Activated CD8-positive, alpha-beta memory T cell treated with anti-CD3 and anti-CD28 coated beads for 48 hours (primary cell): ENCODE measurements at places on chromosomes 1 and 21.

DNA sequence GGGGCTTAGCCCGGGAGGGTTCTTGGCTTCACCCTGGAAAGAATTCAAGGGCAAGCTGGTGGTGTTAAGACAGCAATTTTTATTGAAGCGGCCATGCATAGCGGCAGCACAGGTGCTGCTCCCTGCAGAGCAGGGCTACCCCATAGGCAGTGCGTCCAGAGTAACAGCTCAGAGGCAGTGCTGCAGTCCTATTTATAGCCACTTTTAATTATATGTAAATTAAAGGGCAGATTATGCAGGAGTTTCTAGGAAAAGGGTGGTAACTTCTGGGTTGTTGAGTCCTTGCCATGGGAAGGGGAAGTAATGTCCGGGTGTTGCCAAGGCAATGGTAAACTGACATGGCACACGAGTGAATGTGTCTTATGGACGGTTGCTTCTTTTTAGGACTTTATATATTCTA is 57.0 kb downstream of the VPS26C start:
- DNase-seq = no peak

GRCh38 chr1:61087571-61087970 is 5.2 kb downstream of the NFIA start:
- no peak for DNase-seq

GRCh38 chr1:205042911-205043806 is at the start of gene CNTN2:
Gene CNTN2, plus strand, starts transcription at chr1:205043212. Its CDS starts 9,974 bp downstream, at chr1:205053186.
- DNase-seq = no peak

GRCh38 chr1:9406111-9406510 is 113.4 kb downstream of the SPSB1 start:
- DNase-seq = no peak

GRCh38 chr21:14453339-14454015 is 70.5 kb upstream of the HSPA13 start:
- DNase-seq = no peak

DNA sequence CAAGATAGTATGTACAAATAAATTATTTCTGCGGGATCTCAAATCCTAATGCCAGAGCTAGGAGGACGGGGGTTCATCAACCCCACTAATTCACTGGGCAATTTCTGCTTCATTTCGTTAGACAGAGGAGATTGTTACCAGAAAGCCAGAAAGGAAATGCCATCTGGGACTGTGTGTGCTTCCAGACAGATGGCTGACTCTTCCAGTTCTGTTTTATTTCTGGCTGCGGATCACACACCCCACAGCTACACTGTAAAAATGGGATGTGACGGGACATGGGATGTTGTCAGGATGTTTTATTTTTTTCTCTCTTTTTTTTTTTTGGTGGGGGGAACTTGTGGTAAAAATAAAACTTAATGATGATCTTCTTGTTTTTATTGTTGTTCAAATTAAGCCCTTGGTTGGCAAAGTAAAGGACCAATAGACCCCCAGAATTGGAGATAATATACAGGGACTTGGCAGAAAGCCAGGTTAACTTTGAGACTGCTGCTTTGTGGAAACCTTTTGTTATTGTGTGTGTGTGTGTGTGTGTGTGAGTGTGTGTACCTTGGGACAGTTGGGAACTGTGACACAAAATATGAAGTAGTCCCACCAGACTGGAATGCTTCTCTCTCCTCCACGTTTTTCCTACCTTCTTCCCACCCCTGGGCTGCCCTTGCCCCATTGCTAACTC is 114.5 kb downstream of the NUF2 start:
- no peak for DNase-seq

DNA sequence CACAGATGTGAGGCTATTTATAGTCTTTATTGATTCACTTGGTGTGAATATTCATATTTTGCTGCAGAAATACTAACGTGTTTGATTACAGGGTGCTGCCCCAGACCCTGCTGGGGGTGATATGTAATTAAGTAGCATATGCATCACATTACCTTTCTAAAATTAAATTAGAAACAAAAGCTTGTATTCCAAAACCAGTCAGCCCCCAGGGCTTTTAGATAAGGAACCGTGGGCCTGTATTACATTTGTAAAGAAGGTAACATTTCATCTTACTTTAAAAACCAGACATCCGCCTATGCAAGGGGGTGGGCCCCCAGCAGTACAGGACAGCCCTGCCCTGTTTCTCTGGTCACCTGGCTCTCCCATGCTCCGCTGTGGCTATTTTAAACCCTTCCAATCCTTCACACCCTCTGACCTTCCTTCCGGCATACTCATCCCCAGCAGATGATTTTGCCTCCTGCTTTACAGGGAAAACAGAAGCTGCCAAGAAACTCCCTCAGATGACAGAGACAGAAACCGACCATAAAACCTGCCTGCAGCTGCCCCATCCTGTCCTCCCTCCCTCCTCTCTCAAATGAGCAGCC is 22.0 kb upstream of the KCNC4 start:
- DNase-seq = no peak

- no peak for DNase-seq
Observed at GRCh38 chr1:222413436-222413835, 134.5 kb downstream of the HHIPL2 start.

DNA sequence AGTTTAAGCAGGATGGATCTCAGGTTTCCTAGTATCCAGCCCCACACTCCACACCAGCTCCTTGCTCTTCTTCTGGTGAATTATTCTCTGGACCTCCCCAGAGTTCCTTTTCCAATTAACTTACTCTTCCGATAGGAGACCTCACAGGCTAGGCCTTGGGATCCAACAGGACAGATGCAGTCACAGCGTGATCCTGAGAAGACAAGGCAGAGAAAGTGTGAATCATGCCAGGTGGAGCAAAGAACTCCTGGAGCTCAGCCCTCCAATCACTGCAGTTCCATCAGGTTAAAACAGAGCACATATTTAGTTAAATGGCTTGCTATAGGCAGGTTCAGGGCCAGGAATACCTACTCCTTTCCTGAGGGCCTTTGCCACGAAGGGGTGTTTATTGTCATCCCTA is 34.1 kb downstream of the C8B start:
- DNase-seq = no peak

- no peak for DNase-seq
Observed at GRCh38 chr1:51901151-51901550, 22.6 kb upstream of the NRDC start.

DNA sequence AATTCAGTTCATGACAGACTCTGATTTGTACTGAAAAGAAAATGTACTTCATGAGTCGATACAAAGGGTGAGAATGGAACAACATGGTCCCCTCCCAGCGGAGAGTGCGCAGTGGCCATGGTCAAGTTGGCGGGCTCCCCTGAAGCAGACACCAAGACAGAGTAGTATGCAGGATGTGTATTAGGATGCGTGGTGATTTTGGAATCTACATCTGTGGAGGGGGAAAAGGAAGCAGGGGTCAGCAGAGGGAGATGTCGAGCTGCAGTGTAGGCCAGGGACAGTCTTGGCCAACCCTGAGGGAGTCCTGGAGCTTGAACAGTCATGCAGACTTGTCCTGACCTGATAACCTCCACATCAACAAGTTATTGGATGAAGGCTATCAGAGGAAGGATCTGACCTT is 481.0 kb downstream of the OMA1 start:
- no peak for DNase-seq

DNA sequence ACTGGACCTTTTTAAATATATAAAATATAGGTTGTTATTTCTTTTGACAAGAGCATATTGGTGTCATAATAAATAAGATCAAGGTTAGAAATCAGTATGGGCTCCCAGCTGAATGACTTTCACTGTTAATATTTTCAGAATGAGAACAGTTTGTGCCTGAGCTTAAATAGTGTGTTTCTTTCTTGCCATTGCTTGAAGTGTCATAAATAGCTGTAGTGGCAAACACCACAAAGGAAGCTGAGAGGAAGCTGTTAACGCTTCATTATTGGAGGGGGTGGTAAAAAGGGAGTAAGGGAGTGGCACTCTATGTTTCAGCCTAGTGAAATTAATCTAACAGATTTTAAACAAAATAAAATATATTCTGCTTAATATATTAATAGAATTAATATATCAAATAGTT is 1089.8 kb upstream of the NCAM2 start:
- no peak for DNase-seq

GRCh38 chr1:241834733-241835377 is 13.1 kb upstream of the EXO1 start:
- DNase-seq = no peak

GRCh38 chr1:970242-970972 is 4.1 kb downstream of the PLEKHN1 start:
- no peak for DNase-seq

GRCh38 chr1:52599236-52599635 is 2.9 kb upstream of the GPX7 start:
- DNase-seq = no peak

GRCh38 chr1:21494196-21494595 is 15.0 kb upstream of the ALPL start:
- no peak for DNase-seq

- DNase-seq = no peak
Observed at GRCh38 chr21:38139380-38140168, 117.2 kb upstream of the KCNJ15 start.

- DNase-seq = no peak
Observed at GRCh38 chr1:150152182-150152536, 2.4 kb downstream of the PLEKHO1 start.

GRCh38 chr1:64530969-64531692 is 61.2 kb downstream of the CACHD1 start:
- DNase-seq = no peak

DNA sequence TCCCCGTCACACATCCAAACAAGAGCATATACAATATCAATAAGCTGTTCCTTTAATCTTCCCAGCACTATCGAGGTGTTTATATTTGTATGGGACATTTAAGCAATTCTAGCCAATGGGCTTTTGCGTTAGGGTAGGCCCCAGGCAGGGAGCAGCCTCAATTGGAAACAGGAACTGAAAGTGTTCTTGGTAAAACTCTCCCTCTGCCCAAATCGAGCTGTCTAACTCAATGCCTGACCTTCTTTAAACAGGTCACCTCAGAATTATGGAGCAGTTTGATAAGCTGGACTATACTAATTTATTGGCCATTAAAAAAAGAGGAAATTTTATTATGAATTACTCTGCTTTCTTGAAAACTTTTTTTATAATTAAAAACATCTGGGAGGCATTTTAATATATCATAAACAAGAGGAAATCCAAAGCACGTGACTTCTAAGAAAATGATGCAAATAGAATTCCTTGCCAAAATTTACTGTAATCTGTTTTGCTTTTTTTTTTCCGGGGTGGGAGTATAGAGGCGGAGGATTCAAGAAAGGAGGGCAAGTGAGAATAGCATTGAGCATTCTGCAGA is 498.1 kb downstream of the LMO4 start:
- DNase-seq = no peak

DNA sequence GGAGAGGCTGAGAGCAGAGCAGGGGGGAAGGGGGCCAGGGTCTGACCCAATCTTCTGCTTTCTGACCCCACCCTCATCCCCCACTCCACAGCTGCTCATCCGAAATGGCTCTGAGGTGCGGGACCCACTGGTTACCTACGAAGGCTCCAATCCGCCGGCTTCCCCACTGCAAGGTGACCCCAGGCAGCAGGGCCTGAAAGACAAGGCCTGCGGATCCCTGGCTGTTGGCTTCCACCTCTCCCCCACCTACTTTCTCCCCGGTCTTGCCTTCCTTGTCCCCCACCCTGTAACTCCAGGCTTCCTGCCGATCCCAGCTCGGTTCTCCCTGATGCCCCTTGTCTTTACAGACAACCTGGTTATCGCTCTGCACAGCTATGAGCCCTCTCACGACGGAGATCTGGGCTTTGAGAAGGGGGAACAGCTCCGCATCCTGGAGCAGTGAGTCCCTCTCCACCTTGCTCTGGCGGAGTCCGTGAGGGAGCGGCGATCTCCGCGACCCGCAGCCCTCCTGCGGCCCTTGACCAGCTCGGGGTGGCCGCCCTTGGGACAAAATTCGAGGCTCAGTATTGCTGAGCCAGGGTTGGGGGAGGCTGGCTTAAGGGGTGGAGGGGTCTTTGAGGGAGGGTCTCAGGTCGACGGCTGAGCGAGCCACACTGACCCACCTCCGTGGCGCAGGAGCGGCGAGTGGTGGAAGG is 17.1 kb upstream of the HDAC1 start:
- DNase-seq = no peak

DNA sequence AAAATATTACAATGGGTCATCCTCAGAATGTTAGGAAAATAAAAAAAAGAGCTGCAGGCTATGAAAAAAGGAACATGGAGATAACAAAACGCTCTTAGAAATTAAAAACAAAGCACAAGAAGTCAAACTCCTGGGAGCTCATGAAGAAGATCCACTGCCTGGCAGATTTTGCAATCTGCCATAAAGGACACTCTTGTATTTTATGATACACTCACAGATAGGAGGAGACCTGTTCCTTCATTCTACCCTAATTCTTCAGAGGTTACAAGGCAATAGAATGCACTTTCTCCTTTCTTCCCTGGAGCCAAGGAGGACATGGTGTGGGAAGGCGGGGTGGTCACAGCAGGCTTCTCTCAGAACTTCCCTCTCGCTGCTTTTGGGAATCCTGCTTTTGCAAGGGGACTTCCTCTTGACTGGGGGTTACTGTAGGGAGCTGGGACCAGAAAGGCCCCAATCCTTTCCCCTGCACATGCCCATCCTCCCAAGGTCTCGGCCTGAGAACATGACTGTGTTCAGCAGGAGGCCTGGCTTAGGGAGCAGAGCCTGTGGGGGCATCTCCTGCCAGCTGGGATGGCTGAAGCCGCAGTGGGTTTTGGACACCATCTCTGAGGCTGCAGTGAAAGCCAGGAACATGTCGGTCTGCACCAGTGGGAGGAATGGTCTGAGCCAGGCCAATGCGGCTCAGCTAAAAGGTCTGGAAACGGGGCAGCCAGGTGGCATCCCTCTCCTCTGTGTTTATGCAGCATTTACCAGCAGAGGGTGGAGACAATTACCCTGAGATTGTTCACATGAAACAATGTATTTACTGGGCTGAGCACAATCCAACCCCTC is 44.8 kb downstream of the GPR161 start:
- DNase-seq = no peak

DNA sequence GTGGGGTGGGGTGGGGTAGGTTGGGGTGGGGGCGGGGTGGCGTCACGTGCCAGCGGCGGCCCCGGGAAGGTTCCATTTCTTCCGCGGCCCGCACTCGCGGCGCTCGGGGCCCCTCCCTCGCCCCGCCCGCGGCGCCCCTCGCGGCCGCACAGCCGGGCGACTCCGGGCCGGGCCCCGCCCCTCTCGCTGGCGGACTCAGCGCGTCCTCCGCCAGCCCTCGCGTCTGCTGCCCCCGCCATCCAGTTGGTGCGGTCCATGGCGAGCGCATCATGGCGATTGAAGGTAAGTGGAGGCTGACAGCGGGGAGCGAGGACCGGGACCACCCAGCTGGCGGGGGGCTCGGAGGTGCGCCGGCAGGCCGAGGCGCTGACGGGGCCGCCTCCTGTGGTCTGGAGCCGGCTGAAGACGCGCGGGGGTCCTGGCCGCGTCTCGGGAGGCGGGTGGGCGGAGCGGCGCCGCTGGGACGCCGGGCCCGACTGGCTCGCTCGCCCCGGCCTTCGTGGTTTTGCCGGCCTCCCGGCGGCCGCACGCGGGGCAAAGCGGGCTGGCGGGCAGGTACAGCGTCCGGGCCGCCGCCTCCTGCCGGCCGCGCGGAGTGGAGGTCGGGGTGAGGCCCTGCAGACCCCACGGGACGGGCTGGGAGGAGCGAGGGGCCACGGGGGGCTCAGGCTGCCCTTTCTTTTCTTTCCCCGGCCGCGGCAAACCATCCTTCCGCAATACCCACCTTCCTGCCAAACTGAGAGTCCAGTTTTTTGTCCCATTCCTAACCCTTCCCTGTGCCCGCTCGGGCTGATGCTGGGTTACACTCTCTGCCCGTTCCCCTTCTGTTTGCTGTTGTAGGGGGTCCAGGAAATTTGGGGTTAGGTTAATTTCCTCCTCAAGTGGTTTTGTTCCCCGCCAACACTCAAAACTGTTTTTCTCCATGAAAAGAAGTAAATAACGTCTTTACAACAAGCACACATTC is at the start of gene SYT14:
SYT14 (plus strand) TSS at position 222 of the 964 bp plus-strand sequence; CDS start at position 270, 48 bp downstream.
- no peak for DNase-seq

GRCh38 chr1:6621429-6622391 is 3.0 kb upstream of the THAP3 start:
- no peak for DNase-seq
